ENCODE measurements at places on chromosomes 1 and 21. TPM values are rescaled to one million over a fixed set of nuclear protein-coding genes. Genes with fewer than 3 reads are reported as not detected.

DNA sequence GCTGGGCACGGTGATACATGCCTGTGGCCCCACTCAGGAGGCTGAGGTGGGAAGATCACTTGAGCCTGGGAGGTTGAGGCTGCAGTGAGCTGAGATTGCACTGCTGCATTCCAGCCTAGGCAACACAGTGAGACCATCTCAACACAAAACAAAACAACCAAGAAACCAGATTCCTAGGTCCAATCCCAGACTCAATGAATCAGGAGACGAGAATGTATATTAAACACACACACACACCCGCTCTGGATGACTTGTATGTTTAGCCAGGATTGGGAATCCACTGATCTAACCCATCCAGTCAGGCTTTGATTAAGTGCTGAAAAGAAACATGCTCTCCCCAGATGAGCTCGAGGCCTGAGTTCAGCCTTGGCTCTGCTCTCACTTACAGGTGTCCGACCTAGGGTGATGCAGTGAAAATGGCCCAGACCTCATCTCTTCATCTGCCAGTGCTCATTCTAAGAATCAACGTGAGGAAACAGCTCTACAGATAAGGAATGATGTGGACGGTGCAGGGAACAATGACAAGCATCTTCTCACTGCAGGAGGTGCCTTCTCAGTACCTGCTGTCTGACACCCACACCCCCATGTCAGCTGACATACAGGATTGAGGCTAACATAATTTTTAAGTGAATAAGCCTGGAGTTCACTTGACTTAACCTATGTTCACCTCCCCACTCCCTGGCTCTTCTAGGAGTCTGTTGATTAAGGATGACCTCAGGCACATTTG, 15.3 kb upstream of the SRSF4 start:
- DNase-seq: no peak

DNA sequence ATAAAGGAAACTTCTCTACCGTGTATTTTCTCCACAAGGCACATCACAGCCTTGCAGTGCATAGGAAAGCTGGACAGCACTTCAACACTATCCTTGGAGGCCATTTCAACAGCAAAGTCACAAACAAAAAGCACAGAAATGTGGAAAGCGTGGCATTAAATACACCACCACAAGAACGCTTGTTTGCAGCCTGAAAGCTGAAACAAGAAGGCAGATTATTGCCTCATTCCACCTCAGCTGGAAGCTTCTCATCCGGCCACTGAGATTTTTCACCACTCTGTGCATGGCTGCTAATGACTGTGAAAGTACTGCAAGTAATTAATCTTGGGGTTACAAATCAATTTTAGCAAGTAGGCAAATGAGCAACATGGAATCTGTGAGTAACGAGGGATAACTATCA, 50.9 kb upstream of the GALNT2 start:
- DNase-seq: no peak

DNA sequence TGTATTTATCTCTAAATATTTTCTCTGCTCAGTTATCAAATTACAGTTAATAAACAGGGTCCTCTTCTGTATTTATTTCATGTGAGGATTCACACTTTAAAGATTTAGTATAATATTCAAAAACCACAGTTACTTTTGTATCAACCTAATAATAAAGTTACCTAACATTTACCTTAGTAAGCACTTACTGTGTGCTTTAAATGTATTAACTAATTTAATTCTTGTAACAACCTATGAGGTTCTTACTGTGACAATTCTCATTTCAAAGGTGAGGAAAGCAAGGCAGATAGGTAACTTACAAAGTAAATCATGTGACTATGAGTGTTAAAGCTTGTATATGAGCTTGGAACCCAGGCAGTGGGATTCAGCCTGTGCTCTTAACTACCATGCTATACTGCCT, 30.2 kb downstream of the DNAH14 start:
- DNase-seq: no peak

DNA sequence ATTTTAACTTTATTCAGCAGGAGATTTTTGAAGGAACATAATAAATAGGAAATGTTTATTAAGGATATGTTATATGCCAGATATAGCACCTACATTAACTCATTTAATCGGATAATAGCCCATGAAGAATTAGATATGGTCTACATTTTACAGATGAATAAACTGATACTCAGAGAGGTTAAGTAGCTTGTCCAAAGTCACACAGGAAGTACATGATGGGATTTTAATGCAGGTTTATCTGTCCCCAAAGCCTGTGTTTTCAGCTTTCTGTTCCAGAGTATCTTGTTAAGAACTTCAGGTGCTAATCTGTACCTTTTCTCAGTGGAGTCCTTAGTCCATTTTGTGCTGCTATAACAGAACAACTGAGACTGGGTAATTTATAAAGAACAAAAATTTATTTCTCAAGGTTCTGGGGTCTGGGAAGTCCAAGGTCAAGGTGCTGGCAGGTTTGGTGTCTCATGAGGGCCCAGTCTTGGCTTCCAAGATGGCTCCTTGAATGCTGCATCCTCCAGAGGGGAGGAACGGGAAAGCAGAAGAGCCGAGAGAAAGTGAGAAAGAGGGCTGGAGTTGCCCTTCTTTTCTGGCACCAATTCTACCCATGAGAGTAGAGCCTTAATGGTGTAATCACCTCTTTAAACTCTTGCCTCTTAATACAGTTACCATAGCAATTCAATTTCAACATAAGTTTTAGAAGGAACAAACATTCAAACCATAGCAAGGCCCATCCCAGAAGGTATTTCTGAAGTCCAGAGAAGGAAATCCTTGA, 17.3 kb downstream of the C1orf21 start:
- DNase-seq: no peak

- no peak for DNase-seq
Observed at GRCh38 chr1:162265983-162266382, 110.7 kb downstream of the SPATA46 start.

DNA sequence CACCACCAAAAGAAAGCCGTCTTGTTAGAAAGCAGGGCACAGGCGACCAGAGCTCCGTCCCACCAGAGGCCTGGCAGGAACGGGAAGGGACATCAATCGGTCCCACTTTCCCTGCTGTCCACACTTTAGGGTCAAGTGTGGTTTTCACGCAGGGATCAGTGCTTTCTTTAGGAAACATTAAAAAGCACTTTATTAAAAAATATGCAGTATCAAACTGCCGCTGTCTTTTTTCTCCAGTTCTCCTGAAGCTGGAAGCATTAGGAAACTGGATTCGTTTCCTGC, 437 bp downstream of the IFNLR1 start:
- no peak for DNase-seq

GRCh38 chr1:21338573-21339355, 48.5 kb upstream of the ECE1 start:
- DNase-seq: no peak

- DNase-seq: no peak
Observed at GRCh38 chr1:42014823-42015222, 96.1 kb upstream of the HIVEP3 start.

GRCh38 chr21:44443291-44443890, 11.9 kb upstream of the LRRC3 start:
- no peak for DNase-seq

- DNase-seq: no peak
Observed at GRCh38 chr1:59282951-59283350, 13.9 kb upstream of the FGGY start.

DNA sequence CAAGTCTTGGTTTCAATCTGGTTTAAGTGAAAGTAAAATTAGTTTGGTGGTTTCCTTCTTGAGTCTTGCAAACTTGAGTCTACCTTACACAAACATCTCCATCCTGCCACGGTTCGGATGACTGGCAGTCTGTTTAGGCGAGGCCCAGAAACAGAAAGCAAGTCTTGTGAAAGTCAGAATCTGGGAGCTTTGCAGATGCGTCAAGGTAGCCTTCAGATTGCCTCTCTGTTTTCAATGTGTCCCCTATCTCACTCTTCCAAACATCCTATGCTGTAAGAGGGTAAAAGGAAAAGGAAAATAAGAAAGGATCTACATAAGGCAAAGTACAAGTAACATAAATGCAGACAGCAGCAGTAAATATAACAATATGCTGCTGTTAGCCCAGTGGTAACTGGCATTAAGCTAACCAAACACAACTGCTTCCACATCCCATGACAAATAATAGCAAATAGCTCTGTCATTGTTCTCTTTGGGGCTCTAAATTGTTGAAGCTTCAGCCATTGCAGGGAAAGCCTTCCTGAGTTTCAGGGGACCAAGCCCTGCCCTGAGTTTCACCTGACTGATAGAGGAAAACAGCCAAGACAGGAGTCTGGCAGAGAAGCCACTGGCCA, 26.2 kb upstream of the C1orf105 start:
- DNase-seq: no peak

GRCh38 chr1:43587594-43587993, 56.9 kb downstream of the PTPRF start:
- no peak for DNase-seq

DNA sequence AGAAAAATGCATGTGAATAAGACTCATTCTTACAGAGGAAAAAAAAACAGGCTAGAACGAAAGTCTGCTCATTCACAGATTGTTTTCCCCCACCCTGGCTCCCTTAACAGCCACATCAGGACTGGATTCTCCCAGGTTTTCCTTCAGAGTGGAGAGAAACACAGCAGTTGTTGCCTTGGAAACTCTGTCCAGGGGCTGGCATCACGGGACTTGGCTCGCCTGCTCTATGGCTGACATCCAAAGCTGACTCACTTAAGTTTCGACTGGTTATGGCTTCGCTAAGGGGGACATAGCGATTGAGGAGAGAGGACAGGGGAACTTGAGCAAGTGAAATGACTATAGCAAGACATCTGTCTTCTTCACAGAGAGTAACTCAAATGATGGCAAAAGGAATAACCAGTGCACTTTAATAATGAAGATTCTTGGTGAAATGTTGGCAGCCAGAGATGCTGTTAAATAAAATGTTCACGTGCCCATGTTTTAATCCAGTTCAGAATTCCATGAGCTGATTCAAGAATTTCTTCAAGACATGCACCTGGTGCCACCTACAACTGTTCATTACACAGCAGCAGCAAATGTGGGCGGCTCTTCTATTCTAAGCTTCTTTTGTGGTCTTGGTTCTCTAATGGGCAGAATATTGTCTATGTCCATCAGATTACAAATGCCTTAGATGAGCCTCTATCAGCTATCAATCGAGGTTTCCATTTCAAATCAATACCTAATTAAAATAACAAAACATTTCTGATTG, 21.8 kb downstream of the MIS18A start:
- peak; percentile 43 for DNase-seq

DNA sequence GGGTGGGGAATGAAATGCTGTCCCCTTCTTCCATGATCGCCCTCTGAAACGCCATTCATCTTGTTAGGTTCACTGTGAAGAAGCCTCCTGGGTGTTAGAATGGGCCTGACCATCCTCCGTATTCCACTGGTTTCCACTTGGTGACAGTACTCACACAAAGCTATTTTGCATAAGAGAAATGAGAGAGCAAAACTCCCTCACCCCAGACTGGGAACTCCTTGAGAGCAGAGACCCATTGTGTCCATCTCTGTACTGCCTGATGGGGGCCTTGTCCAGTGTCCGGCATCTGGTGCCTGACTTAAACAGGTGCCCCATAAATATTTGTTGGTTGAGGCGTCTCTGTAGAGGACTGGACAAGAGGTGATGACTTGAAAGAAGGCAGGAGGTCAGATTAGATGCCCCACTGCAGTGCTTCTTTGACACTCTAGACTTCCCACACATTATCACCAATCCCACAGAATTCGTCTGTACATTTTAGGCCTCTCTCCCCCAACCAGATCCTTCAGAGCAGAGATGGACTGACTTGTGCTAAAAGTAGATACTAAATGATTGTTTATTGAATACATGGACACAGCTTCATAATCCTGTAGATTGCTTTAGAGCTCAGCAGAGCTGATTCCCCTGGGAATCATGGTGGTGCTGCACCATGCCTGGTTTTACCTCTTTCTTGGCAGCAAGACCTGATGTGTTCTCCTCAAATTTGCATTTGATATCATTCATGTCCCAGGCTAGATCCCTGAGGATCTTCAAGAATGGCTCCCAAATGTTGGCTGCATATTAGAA, 22.4 kb upstream of the KCNA2 start:
- DNase-seq: no peak

DNA sequence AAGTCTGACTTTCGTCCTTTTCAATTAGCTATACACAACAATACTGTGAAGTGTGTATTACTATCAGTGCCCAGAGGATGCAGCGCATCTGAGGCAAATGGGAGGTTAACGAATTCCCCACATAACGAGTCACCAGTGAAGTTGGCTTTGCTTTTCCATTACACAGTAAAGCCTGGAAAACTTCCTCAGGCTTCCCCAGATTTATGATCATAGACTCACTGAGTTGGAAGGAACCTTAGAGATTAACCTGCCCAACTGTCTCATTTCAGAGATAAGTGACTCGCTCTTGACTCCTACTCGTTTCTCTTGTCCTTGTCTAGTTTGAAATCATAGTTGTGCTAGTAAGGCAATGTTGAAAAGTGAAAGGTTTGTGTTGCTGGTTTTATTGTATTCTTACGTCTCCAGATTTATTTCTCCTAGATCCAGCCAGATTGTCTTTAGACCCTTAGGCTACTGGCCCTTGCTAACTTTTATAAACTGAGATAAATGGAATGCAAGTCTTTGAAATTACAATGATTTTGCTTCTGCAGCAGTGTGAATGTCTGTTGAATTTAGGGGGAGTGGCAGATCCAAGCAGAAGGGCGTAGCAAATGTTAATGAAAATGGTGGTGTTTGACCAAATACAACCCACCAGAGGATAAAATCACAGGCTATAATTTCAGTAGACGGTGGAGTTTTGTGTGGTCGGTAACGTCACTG, 17.3 kb downstream of the S1PR1 start:
- no peak for DNase-seq

GRCh38 chr21:36282568-36283230, 37.3 kb upstream of the MORC3 start:
- no peak for DNase-seq

DNA sequence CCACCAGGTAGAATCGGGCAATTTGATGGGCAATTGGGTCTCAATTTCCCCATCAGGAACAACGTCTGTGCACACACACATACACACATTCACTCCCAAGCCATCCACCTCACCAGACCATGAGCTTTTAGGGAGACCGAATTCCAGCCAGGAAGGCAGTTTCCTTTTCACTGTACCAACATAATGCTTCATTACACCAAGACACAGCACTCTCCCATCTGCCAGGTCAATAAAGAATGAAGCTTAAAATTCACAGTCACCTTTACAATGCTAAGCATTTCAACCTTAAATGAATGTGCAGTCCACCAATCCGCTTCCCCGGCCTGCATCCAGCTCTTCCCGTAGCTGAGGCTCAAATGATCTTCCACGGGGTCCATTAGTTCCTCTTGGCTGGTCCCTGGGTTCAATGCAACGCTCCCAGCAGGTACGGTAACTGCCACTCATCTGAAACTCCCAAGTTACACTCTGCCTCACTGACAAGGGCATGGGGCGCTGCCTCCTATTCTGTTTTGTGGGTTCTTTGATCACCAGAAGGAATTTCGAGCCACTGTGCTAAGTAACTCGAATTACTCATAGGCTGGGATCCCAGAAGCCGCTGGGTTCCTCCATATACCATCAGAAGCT, 105.0 kb downstream of the SIM2 start:
- DNase-seq: no peak

The PRKAA2 gene
- 13.5 TPM for total RNA-seq

The MAB21L3 gene
- total RNA-seq: 0.84 TPM

The RPE65 gene
- 1.7 TPM for total RNA-seq

The BTBD8 gene
- total RNA-seq: 111 TPM

The ERVH48-1 gene
- not detected for total RNA-seq

Measured in dorsolateral prefrontal cortex (tissue), 122 donors.